Foreskin melanocyte (primary cell): ENCODE measurements at places on chromosomes 2 and 18.

DNA sequence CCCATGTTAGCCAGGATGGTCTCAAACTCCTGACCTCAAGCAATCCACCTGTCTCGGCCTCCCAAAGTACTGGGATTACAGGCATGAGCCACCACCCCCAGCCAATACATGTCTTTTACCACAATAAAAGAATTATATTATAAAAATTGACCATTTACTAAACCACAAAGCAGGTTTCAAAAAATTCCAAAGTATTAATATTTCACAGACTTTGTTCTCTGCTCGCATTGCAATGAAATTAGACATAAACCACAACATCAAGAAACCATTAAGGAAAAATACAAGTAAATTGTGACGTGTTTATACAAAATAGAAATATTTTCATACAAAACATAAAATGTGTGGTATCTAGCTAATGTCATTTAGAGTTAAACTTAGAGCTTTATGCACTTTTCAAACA lies 13.4 kb upstream of the MAPRE3 start:
- DNase-seq = no peak

GRCh38 chr18:57648414-57648813 lies 26.8 kb upstream of the NARS1 start:
- DNase-seq = no peak

- no peak for DNase-seq
Observed at GRCh38 chr2:226887940-226888339, 52.1 kb downstream of the RHBDD1 start.

GRCh38 chr2:121376535-121377250 lies 91.7 kb upstream of the TFCP2L1 start:
- DNase-seq = no peak

- DNase-seq = no peak
Observed at GRCh38 chr18:76475450-76476194, 19.4 kb downstream of the ZNF516 start.

GRCh38 chr2:12091201-12091806 lies 344.9 kb downstream of the LPIN1 start:
- DNase-seq = no peak

- no peak for DNase-seq
Observed at GRCh38 chr2:28355521-28356094, 37.0 kb upstream of the FOSL2 start.
